ENCODE measurements at places on chromosomes 3 and 15.

GRCh38 chr3:99895703-99896441, 78.2 kb downstream of the CMSS1 start:
- peak; percentile 80 for DNase-seq

GRCh38 chr15:60115579-60116380, 111.7 kb downstream of the FOXB1 start:
- peak; percentile 36 for DNase-seq

DNA sequence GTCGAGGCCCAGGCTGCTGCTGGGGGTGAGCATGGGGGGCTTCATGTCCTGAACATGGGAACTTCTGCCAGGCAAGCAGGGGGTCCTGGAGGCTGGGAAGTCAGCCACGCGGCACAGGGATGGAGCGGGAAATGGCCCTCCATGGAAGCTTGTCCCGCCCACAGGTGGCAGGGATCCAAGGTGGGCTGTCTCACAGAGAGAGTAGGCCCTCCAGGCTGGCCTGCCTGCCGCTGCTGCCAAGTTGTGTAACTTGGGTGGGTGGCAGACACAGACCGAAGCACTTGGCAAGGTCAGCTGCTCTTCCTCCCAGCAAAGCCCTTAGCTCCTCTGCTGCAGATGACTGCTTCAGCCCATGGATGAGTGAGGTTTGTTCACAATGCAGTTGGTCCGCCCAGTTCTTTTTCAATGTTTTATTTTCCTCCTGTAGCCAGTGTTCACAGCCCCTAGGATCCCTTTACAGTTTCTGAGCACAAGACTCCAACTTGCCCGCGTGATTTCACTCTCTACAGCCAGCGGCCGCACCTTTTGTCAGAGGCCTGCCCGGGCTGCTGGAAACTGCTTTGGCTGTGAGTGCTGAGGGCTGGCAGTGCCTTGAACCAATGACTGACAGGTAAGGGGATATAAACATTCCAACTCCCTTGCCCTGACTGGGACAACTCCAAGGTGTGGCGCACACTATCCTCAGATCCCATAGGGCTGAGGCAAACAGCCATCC, 26.7 kb downstream of the HCN4 start:
- no peak for DNase-seq

GRCh38 chr3:171350364-171350763, 109.8 kb downstream of the TNIK start:
- DNase-seq, result no peak

DNA sequence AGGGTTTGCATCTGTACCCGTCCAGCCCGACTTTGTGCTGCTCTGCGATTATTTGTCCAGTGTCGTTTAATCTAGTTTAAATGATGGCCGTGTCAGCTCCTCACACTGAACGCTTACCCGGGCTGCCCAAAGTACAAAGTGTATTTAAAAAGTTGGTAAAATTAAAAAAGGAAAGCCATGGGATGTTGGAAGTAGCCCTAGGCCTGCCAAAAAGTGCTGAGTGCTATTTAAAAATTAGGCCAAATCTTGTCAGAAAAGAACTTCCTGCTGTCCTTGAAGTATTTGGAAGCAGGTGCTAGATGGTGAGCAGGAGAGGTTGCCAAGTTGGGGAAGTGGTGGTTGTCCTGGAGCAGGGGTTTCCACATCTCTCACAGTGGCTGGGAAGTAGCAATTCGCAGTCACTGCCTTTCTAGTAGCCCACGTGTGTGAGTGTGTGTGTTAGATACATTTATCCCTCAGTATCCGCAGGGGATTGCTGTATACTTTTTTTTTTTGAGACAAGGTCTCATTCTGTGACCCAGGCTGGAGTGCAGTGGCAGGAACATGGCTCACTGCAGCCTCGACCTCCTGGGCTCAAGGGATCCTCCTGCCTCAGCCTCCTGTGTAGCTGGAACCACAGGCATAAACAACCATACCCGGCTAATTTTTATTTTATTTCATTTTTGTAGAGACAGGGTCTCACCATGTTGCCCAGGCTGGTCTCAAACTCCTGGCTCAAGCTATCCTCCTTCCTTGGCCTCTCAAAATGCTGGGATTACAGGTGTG, 664 bp downstream of the PPCDC start:
- peak; percentile 30 for DNase-seq

DNA sequence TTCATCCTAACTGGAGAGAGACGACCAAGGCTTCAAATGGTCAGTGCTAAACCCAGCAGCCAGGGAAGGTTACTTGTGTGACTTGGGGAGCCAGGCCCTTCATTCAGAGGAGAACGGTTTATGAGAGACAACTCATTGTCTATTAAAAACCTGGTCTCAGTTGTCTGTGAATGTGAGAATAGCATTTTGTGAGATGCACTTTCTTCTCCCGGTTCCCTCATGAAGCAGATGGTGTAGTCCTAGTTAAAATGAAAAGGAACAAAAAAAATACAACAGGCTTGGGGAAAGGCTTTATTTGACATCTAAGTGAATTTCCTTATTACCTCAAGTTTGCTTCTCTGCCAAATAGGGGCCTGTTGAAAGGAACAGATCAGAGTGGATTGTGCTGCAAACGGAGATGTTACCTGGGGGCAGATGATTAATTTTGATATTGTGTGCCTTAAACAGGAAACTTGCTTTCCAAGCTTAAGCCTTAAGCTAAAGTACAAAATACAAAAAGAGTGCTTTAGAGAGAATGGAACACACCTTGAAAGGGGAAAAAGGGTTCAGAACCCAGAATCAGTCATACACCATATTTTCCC, 202.7 kb upstream of the BHLHE40 start:
- DNase-seq, result no peak

DNA sequence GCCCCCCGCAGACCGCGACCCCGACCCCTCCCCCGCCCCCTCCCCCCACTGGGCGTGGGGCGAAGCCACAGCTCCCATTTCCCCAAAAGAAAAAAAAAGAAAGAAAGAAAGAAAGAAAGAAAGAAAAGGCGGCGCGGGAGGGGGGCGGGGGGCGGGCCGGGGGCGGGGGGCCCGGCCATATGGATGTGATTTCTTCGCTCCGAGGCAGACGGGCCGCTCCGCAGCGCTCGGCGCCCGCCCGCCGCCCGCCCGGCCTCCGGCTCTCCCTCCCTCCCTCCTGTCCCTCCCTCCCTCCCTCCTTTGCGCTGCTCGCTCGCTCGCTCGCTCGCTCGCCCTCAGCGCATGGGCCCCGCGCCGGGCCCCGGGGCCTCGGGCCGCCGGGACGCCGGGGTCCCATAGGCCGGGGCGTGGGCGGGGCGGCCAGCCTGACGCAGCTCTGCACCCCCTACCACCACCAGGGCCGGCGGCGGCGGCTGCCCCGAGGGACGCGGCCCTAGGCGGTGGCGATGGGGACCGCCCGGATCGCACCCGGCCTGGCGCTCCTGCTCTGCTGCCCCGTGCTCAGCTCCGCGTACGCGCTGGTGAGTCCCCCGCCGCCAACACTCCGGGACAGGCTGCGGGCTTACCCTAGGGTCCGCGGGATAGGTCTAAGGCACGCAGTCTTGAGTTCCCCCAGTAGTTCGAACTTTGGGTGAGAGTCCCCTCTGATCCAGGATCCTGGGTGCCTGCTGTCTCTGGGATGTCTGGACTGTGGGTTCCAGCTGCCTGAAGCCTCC, 5.7 kb downstream of the PTH1R start:
- DNase-seq, result no peak

GRCh38 chr3:14784087-14784681, 34.6 kb upstream of the FGD5 start:
- no peak for DNase-seq

DNA sequence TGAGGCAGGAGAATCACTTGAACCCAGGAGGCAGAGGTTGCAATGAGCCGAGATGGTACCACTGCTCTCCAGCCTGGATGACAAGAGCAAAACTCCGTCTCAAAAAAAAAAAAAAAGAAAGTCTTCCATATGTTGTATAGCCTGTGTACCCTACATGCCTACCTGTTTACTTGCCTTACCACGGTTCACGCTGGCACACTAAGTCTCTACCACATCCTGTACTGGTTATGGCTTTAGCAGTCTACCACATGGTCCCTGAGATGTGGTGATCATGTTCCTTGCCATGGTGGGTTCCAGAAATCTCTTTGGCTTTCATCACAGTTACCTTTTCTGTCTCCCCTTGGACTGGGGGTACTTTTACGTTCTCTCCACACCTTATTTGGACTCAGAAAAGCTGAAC, 63.8 kb upstream of the TBC1D5 start:
- DNase-seq, result no peak

GRCh38 chr3:107416886-107417285, 39.6 kb downstream of the CCDC54 start:
- peak; percentile 49 for DNase-seq

- DNase-seq, result no peak
Measured at GRCh38 chr3:58536501-58537411, at the start of gene ACOX2. TSS of gene ACOX2 (minus strand) at chr3:58537190. CDS start at chr3:58535106, 2,084 bp downstream.

- no peak for DNase-seq
Measured at GRCh38 chr15:68428431-68428940, 3.5 kb downstream of the ITGA11 start.

DNA sequence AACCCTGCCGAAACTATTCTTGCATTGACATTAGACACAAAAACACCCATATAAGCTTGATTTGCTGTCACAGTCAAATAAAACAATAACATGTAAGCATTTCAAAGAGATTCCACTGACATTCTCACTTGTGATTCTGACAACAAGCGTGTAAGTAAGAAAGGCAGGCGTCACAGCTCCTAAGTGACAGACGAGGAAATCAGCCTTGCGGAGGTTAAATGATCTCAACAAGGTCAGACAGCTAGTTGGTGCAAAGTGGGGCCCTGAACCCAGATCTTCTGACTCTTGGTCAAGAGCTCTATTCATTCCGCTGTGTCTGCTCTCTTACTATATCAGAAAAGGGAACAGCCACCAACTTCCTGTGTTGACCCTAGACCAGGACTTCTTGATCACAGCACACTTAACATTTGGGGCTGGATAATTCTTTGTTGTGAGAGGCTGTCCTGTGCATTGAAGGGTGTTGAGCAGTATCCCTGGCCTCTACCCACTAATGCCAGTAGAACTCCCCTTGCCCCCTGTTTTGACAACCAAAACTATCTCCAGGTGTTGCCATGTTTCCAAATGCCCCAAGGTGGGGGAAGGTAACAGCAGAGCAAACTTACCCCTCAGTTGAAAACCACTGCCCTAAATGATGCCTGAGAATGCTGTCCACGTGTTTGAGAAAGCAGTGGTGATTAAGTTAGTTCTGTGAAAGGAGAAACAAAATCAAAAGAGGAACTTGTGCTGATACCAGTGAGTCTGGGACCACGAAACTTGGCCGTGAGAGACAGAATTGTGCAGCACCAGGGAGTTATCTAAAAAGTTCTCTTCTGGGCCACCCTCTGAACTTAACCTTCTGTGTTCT, 86.1 kb downstream of the LIPC start:
- no peak for DNase-seq

GRCh38 chr3:196486263-196486662, 17.3 kb downstream of the RNF168 start:
- no peak for DNase-seq
